ENCODE measurements at places on chromosomes 2 and 18.

DNA sequence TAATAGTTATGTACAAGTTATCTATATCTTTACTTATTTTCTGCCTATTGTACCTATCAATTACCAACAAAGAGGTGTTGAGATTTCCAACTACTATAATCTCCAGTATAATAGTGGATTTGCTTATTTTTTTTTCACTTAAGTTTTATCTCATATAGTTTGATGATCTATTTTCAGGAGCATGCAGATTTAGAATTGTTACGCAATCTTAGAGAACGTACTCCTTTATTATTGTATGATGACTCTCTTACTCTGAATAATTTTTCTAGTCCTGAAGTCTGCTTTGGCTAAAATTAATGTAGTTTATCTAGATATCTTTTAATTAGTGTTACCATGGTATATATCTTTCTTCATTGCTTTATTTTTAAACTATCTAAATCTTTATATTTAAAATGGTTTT lies 205.2 kb downstream of the SCG2 start:
- DNase-seq, result no peak

DNA sequence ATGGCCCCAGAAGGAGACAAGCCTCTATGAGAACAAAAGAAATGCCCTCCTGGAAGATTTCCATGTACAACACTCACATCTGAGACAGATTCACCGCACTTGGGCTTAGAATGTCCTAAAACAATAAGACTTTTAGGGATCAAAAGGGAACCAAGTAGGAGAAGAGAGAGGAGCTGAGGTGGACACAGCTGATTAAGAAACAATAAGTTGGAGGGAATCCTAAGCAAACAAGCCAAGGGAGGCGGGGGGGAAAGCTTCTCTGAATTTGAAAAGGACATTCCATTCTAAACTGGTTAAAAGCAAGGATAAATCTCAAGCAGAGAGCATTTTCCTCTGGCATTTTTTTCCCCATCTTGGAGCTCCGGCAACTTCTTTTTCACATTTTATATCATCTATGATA lies 9.9 kb downstream of the ACVR1 start:
- no peak for DNase-seq

DNA sequence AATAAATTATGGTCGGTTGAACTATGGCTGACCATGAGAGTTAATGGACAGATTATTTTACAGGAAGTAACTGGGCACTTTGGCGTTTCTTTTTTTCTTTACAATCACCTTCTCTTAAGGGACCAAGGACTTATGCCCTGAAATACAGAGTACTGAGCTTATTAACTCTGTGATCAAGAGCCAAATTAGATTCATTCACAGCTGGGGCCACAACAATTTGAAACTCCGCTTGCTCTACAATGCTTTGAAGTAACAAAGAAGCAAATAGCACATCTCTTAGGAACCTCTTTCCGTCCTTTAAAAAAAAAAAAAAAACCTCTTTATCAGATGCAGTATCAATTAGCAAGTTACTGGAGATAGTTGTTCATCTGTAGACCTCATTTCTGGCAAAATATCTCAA lies 112.0 kb downstream of the LYPD6 start:
- no peak for DNase-seq

DNA sequence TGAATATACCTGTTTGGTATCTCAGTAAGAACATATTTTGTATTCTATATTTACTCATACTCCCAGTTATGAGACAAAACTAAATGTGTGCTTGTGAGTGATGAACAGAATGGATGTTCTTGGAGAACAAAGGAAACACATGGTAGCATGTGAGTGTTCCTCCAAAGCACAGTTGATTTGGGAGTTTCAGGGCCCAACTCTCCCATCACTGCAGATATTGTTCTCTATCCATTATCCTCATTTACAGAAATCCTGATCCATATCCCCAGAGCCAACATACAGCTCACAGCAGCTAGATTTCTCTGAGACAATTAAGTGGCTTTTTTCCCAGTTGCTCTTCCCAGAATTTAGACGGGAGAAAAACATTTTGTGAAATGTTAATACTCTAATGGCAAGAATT lies 75.6 kb upstream of the MAPRE2 start:
- DNase-seq, result no peak

DNA sequence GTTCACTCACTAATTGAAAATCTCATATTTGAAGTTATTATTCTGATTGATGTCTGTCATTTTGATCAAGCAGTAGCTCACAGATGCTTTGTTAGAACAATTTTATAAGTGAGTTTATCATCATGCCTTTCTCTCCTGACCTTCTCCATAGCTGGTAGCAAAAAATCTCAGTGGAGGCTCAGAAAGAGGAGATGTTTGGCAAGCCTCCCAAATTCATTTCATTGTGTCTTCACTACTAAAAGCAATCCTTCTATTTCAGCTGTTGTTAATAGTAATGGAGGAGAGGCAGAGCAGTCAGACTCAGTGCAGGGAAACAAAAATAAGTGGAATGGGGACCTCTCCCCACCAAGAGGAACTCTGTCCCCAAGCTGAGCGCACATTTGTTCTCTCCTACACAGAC lies 2127.8 kb upstream of the CELF4 start:
- no peak for DNase-seq

DNA sequence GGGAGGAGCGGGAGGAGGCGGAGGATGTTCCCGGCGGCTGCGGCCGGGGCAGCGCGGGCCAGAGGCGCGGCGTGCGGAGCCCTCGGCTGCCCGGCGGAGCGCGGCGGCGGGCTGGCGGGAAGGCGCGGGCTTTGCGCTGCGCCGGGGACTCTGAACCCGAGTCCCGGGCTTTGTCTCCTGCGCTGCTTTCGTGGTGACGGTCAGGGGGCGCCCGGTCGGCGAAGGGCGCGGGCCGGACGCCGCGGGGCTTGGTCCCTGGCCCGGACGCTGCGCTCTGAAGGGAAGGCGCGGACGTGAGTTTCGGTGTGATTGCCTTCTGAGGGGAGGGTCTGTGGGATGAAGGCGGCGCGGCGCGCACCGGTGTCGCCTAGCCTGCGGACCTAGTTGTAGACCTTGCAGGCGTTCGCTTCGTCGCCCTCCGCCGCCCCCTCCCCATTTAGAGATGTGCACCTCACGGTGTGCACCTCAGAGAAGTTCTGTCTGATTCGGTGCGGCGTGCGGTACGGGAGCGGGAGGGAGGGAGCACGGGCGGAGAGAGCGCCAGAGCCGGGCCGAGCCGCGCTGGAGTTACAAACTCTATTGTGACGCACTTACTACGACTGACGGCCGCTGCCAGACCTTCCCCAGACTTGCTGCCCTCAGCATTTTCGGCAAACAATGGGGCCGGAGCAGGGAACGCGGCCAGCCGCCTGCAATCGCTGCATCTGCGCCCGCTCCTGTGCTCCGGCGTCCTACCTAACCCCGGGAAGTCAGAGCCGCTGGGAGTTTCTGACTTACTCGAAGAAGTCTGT lies 2.1 kb downstream of the BCL2L11 start:
- DNase-seq, result peak; percentile 54

DNA sequence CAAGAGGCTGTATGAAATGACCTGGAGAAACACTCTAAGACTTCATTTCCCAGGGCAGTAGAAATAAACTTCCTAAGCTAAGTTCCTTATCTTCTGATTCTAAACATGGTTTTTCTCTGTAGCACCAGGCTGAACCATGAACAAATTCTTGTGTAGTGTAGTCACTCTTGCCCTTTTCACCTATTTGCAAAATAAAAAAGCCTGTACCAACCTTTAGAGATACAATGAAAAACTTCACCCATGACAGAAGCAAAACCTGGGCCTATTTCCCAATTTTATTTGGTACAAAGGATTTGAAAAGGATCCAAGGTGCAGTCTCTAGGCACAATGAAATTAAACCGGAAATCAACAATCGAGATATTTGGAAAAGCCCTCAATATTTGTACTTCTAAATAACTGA lies 43.6 kb downstream of the POLR1A start:
- no peak for DNase-seq

DNA sequence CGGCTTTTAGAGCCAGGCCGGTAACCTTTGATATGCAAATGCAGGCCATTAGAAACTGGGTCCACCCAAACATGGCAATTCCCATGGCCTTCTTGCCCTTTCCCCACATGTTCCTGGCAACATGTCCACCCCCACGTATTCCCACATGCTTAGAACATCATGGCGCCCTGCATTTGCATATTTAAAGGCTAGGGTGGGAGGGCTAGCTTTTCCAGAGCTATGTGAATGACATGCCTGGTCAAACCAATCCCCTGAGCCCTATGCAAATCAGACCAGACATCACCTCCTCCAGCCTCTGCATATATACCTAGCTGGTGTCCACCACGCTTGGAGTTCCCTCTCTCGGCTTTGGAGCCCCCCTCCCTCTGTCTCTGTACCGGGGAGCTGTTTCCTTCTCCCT lies 481.9 kb downstream of the CDH2 start:
- DNase-seq, result no peak

GRCh38 chr18:48455555-48456478 lies 46.6 kb upstream of the ZBTB7C start:
- DNase-seq, result peak; percentile 58

DNA sequence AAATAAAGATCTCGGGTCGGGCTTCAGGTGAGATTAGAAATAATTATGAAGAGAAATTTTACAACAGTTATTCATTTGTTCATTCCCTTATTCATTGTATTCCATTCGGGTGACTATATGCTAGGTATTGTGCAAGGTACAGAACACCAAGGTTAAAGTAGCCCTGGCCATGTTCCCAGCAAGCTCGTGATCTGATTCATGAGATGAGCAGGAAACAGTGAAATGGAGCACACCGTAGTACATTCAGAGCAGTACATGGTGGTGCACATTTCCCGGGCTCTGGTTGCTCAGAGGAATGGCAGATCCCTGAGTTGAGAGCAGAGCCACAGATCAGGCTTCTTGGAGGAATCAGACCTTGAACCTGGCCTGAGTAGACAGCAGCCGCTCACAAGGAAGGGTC lies 87.7 kb downstream of the PRKRA start:
- no peak for DNase-seq

GRCh38 chr2:40957508-40957907 lies 505.6 kb upstream of the SLC8A1 start:
- DNase-seq, result no peak

DNA sequence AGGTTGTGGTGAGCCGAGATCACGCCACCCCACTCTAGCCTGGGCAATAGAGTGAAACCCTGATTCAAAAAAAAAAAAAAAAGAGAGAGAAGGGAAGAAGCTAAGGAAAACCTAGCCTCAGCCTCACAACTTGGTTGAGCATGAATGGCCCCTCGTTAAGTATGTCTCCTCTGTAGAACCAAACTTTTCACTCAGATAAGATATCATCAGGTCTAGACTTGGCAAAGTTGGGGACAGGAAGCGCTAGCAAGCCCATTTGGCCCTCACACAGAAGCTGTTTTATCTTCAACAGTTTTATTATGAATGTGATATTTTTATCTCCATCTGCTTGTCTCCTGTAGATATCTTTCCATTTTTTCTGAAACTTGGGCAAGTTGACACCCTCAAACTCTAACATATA lies 3.5 kb upstream of the ASXL2 start:
- DNase-seq, result no peak

DNA sequence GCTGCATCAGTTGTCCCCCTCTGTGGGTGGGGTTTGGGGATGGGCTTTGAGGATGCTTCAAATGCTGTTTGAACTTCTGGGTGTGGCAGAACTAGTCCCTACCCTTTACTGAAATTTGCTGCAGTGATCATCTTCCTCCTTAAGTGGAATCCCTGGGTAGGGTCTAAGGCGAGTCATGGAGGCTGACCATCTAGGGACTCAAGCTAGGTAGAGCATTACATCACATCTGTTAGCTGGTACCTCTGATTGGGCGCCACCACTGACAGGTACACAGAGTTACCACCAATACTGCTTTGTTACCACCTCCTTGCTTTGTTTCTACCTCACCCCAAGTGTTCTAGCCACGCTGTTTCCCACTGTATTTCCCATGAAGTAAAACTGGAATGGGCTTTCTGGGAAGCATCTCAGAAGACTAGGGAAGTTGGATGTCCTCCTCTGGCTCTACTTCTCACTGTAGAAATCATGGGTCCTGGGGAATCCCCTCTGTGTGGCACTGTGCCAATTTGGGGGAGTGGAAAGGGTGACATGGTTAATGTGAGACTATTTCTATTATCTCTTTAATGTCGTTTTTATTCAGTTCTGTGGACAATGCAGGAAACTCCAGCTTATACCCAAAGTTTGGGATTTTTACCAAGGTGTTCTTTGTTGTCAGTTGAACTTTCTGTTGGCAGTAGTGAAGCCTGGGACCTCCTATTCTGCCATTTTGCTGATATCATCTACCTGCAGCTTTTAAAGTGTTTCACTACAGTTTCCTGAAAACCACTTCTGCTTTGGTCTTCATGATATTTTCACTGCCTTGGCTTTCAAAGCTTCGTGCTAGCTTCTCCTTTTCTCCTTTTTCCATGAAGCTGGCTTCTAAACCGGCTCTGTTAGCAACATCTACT lies 14.5 kb upstream of the SULT1C4 start:
- no peak for DNase-seq

DNA sequence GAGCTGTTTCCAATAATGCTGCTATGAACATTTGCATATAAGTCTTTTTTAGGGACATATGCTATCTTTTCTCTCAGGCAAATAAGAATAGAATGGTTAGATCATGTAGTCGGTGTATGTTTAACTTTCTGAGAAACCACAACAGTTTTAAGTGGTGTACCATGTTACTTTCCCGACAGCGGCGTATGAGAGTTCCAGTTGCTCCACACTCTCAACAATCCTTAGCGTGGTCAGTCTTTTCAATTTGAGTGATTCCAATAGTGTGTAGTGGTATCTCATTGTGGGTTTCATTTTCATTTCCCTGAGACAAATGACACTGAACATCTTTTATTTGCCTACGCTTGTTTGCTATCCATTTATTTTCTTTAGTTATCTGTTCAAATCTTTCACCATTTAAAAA lies 149.5 kb downstream of the ACOXL start:
- peak; percentile 54 for DNase-seq

GRCh38 chr2:158825021-158825420 lies 29.9 kb downstream of the DAPL1 start:
- no peak for DNase-seq

DNA sequence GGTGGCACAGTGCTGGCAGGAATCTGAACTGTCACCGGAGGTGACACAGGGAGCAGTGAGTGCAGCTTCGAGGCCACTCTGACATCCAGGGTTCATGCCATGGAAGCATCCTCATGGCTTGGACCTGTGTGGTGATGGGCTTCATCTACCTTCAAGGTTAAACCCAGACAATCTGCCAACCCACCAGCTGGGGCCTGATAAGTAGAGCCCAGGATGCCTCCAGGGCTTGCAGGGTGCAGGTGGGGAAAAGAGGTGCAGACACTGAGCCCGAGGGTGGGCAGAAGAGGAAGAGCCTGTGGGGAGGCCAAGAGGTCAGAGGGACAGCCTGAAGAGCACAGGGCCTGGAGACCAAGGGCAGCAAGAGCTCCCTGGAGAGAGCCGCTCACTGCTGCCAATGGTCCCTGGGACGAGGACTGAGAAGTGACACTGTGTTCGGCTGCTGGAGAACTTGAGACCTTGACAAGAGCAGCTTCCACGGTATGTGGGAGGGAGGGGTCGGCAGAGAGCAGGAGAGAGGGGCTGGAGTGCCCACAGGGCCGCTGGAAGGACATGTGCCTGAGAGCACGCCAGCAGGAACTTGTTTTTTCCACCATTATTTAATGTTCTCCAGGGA lies 8.1 kb upstream of the HES6 start:
- DNase-seq, result no peak

GRCh38 chr2:65294701-65295100 lies 67.1 kb downstream of the ACTR2 start:
- DNase-seq, result no peak

Data from activated CD4-positive, alpha-beta T cell treated with anti-CD3 and anti-CD28 coated beads for 48 hours (primary cell).